ENCODE measurements at places on chromosomes 2 and 18.

GRCh38 chr2:210046851-210047500 lies 44.5 kb downstream of the RPE start:
- DNase-seq = no peak

GRCh38 chr2:230908092-230908594 lies 16.9 kb downstream of the GPR55 start:
- no peak for DNase-seq

GRCh38 chr2:172919732-172920131 lies 155.9 kb upstream of the MAP3K20 start:
- DNase-seq = no peak

- no peak for DNase-seq
Measured at GRCh38 chr2:144886862-144887261, 366.9 kb upstream of the ZEB2 start.

GRCh38 chr2:109162999-109163398 lies 34.0 kb downstream of the SH3RF3 start:
- DNase-seq = no peak

DNA sequence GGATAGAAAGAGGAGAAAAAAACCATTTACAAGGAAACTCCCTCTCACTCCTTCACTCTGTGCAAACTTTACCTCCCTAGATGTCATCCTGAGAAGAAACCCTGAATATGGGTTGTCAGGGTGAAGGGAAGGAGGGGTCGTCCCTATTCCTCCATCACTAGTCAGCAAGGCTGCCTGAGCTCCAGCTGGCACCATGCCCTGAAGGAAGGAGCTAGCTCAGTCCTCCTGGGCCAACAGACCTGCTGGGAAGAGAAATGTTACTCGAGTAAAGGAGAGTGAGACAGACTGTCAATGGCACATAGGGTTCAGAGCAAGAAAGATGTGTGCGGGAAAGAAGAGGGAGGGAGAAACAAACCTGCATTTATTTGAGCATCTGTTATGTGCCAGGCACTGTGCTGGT lies 18.3 kb upstream of the EPAS1 start:
- DNase-seq = no peak

- no peak for DNase-seq
Measured at GRCh38 chr2:235921508-235922191, 246.5 kb downstream of the GBX2 start.

DNA sequence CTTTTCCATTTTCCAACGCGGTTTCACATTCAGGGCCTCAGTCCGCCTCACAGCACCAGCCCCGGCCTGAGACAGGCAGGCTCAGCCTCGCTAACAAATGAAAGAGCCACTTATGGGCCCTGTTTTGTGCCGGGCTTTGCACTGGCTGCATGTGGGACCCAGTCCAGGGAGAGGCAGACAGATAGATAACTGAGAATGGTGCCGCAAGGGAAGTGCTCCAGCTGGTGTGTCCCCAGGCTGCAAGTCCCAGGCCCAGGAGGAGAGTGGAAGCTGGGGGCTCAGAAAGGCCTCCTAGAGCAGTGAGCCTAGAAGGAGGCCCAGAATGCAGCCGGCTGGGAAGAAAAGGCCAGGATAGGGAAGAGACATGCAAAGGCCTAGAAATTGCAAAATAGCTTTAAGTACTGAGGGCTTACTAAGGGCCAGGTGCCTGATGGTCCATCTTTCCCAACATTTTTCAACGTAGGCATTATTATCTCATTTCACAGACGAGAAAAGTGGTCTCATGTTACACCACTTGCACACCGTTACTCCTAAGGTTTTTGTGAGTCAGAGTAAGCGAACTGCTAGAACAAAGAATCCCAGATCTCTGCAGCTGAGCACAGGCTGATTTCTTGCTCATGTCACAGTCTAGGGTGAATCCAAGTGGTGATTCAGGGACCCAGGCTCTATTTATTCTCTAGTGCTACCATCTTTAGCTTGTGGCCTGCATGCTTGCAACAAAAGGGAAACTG lies 26.0 kb downstream of the ADRA2B start:
- no peak for DNase-seq

DNA sequence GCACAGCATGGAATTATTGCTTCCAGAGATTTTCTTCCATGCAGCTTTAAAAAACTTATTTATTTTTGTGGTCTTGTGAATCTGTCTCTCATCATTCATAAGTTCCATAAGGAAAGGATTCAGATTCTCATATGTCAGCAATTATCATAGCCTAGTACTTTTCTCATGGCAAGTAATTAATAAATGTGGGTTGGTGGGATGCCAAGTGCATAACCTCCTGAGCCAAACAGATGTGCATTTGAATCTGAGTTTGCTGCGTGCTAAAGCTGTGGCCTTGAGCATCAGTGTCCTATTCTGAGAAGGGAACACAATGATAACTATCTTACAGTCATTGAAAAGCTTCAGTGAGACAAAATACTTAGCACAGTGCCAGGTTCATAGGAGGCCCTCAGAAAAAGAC lies 331.9 kb downstream of the PDE11A start:
- no peak for DNase-seq

DNA sequence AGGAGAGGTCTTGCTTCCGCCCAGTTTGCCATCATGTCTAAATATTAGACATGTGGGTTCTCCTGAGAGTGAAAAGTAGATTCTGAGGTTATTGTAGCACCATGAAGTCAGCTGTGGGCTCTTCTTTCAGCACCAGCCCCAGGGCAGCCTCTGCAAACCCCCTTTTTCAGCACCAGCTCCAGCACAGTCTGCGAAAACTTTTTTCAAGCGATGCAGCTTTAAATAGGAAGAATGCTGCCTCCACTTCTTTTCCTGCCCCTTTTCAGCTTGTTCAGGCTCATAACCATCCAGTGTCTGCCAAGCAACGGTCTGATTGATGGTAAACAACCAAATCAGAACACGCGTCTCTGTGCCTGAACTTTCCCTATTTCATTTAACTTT lies at the start of gene COL5A2:
COL5A2 (minus strand) TSS at position 192 of the 381 bp plus-strand sequence; CDS start at position 35, 157 bp downstream.
- no peak for DNase-seq

All from naive B cell (primary cell).